Hematopoietic multipotent progenitor cell (in vitro differentiated cells): ENCODE measurements at places on chromosomes 2 and 18.

GRCh38 chr2:104866883-104867812 is 13.2 kb downstream of the POU3F3 start:
- DNase-seq, result no peak

- no peak for DNase-seq
Observed at GRCh38 chr18:35131387-35132020, 90.3 kb downstream of the MAPRE2 start.

DNA sequence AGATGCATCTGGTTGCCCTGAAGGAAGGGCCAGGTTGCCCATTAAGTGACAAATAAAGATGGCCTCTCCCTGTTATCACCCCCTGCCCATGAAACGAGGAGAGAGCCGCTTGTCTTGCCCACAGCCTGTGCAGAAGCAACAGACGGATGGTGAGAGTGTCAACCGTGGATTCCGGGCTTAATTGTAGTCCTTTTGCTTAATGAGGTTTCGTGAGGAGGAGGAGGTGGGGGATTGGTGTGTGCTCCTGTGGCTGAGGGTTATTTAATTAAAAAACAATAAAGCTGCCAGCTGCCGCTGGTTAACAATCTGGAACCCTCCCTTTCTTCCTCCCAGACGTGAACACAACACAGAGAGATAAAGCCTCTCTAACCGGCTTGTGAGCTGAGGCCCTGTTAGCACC is 188.0 kb upstream of the PARD3B start:
- no peak for DNase-seq

DNA sequence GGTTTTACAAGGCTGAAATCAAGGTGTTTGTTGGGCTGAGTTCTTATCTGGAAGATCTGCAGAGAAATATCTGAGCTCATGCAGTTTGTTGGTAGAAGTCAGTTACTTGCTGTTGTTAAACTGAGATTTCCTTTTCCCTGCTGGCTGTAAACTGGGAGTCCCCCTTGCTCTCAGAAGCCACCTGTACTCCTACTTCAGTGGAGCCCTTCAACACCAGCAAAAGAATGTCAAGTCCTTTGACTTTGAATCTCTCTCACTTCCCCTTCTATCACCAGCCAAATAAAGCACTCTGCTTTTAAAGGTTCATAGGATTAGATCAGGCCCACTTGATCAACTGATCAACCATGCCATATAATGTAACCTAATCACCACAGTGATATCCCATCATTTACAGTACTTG is 252.2 kb upstream of the CDH7 start:
- no peak for DNase-seq

- DNase-seq, result no peak
Observed at GRCh38 chr2:190050001-190050400, 12.5 kb downstream of the MSTN start.

GRCh38 chr2:126657636-126658318 is 1.8 kb downstream of the GYPC start:
- peak; percentile 89 for DNase-seq

- DNase-seq, result no peak
Observed at GRCh38 chr2:114294741-114295140, 147.7 kb upstream of the DPP10 start.
